H1 (cell line): ENCODE measurements at places on chromosomes 5 and 9. TPM values are rescaled to one million over a fixed set of nuclear protein-coding genes. Genes with fewer than 3 reads are reported as not detected.
A peak's percentile ranks its signal among the peaks of the same experiment; 100 is the strongest.

The ADRB2 gene
- 0.54 and 0.65 TPM in 2 replicates for total RNA-seq

The PCDHGB4 gene
- 7.8 and 9.1 TPM in 2 replicates for total RNA-seq

The FAM78A gene
- 3.1 and 3.5 TPM in 2 replicates for total RNA-seq

The SPARC gene
- 438 and 452 TPM in 2 replicates for total RNA-seq

The ANKRD18A gene
- 4.0 and 13.2 TPM in 2 replicates for total RNA-seq

DNA sequence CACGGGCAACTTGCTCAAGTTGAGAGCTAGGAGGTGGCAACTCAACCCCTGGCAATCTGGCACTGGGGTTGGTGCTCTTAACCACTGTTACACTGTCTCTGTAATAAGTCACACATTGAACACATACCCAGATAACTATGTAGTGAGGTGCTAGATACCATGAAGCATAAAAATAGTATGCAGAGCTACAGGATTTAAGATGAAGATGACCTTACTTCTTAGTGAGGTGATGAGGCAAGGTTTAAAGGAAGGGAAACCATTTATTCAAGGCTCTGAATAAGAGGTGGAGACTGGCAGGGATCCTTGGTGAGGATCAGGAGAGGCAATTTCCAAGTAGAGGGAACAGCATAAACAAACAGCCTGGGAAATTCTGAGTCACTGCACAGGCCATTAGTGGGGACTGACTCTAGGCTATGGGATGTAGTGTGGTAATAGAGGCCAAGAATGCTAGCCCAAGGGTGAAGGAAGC is 67.6 kb upstream of the NR3C1 start:
- DNase-seq, result no peak

DNA sequence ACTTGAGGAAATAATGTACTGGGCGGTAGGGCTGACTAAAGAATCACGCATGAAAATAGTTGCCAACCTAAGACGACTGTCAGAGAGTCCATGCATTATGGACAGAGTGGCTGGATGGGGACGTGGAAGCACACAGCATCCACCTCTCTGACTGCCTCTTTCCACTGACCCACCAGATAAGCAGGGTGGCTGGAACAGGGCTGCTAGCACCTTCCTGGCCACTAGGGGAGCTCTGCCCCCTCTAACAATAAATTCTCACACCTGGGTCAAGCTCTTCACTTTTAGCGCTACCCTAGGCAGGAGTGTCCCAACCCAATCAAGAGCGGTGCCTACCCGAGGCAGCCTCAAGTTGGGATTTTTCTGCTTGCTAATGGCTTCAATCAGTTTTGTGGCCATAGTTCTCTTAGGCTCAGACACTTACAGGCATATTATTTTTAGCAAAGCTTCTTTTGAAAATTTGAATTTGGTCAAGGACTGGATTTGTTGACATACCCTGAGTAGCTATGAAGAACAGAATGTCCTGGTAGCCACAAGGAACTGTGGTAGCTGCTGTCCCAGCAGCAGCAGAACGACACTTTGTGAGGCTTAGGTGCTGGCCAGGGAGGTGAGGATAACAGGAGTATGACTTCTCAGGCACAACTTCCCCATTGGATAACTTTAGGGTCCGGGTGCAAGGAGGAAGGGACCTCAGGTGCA is 6.9 kb upstream of the TPM2 start:
- DNase-seq, result peak; percentile 84

DNA sequence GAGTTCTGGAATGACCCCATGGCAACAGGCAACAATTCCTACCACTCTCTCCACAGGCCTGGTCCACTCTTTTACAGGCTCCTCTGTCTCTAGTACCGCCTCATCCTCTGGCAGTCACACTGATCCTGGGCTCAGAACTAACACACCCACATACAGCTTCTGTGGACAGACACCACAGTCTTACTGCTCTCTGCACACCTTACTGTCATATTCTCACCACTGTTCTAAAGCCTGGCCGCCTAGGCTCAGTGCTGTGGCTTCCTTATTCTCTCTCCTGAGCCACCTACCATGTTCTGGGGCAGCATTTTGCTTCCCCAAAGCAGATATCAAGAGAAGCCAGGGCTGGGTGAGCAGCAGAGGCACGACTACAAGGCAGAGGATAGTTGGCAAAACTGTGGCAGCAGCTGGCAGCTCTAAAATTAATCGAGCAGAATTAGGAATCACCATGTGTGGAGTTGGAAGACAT is 14.8 kb downstream of the REEP5 start:
- DNase-seq, result no peak

GRCh38 chr5:38800515-38800914 is 45.3 kb upstream of the OSMR start:
- no peak for DNase-seq

- DNase-seq, result no peak
Observed at GRCh38 chr5:64629841-64630240, 60.5 kb upstream of the SHISAL2B start.

GRCh38 chr9:106287731-106288130 is 575.2 kb upstream of the ZNF462 start:
- no peak for DNase-seq

GRCh38 chr9:131986576-131986975 is 93.1 kb downstream of the MED27 start:
- DNase-seq, result no peak

GRCh38 chr5:139295346-139296057 is 2.0 kb downstream of the MATR3 start:
- DNase-seq, result no peak

DNA sequence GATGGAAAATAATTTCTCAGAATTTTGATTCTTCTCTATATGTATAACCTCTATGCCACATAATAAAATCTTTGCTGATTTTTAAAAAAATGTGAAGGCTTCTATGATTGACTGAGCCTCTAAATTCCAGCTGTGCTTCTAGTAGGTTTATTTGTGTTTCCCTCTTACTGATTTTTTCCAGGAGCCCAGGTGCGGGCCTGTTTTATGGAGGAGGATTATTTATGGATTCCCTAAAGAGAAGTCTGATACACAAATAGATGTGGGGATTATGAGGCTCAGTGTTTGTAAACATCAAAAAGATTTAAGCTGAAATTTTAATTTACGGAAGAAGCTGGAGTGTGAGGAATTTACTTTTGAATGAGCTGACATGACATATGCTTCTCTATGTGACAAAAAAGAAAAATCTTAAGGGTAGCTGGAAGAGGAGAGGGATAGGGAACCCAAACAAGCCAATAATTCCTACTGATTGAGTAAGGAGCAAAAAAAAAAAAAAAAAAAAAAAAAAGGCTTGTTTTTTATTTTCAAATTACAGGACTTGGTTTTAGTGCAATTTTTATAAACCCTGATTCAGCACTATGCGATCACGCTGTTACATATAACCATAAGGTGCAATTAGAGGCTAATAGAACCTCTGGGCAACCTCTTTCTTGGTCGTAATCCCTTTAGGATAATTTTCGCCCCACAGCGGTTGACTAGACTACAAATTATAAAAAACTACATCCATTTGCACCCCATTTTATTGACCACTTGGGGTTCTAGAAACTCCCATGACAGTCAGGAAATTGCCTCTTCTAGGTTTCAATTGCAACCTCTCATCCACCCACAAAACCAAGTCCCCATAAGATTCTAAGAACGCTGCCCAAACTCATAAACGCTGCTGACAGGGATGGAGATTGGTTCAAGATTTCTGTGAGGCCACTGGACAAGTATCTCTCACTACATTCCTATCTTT is 44.4 kb upstream of the RAI14 start:
- DNase-seq, result no peak

- DNase-seq, result no peak
Observed at GRCh38 chr9:130498918-130499698, 54.3 kb downstream of the ASS1 start.

- no peak for DNase-seq
Observed at GRCh38 chr9:98132806-98133631, 14.0 kb upstream of the TRIM14 start.

DNA sequence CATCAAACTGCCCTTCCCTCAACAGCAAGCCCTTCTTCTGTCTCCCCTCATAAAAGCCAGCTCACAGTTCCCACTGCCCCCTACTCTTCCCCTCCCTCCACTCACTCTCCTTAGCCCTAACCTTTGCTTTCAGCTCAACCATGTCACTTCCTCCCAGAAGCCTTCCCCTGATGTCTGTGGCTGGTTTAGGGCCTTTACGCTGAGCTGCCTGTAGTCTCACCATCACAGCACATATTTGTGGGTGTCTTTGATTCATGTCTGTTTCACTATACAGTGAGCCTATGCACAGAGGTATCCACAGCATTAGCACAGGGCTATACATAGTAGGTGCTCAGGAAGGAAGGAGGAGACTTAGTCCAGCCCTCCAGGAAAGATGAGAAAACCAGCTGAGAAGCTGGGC is 34.7 kb downstream of the C9orf50 start:
- DNase-seq, result no peak

GRCh38 chr5:109247986-109248385 is 161.8 kb downstream of the PJA2 start:
- DNase-seq, result no peak

GRCh38 chr5:141742866-141743851 is 61.1 kb upstream of the ARAP3 start:
- peak; percentile 89 for DNase-seq

GRCh38 chr9:16870596-16871335 is at the start of gene BNC2:
TSS of gene BNC2 (minus strand) at chr9:16870670. CDS start at chr9:16870648, 22 bp downstream.
- peak; percentile 84 for DNase-seq

- peak; percentile 80 for DNase-seq
Observed at GRCh38 chr9:17135295-17136160, 688 bp downstream of the CNTLN start.

GRCh38 chr9:91119679-91120078 is 242.0 kb downstream of the AUH start:
- DNase-seq, result no peak

DNA sequence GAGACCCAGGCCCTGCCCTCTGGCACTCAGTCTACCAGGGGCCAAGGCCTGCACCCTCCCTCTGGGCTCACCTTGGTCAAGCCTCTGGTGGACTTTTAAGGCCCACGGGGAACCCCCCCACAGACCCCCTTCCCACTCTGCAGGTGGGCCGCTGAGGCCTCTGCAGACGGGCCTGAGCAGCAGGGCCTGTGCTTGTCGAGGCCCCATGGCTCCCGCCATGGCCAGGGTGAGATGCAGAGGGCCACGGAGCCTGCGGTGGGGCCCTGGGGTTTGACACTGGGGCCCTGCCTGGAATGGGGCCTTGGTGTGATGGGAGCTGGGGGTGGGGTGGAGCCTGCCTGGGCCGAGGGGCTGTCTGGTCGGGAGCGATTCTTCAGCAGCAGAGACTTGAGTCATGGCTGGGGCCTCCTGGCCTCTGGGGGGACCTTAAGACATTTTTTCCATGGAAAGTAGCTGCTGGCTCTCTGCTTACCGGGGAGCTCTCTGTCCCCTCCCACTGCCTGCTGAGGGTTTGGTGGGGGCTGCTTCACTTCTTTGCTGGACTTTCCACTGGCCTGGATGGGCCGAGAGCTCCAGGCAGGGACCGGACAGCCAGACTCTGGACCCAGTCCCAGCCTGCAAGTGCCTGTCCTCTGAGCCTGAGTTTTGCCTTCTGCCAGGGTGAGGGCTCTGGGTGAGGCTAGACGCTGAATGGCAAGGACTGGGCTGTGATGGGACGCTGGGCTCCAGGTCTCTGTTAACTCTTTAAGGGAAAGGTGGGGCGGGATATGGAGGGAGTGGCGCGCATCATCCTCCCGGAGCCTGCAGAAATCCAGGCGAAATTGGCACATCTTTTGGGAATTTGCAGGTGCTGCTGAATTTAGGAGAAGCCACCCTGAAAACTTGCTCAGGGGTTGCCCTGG is 132.2 kb downstream of the RXRA start:
- DNase-seq, result no peak

DNA sequence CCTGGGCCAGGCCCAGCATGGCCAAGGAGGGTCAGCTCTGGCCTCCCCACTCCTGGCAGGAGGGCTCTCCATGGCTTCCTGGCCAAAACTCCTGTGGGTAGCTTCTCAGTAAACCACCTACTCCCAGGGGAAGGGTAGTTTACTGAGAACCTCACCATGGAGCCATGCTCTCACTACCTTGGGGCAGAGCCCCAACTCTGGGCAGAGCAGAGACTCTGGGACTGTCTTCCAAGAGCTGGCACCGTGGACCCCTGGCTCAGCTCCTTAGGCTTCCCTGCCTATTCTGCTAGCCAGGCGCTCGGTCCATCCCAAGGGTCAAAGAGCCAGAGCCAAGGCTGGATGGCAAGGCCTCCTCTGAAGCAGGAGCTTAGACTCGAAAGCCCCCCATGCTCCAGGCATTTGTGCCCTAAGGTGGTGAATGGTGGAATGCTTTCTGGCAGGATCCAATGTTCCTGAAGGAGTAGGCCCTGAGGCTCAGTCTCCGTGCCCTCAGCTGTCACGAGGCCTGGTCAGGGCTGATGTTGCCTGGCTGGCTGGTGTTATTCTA is 19.6 kb downstream of the TCF7 start:
- DNase-seq, result no peak

DNA sequence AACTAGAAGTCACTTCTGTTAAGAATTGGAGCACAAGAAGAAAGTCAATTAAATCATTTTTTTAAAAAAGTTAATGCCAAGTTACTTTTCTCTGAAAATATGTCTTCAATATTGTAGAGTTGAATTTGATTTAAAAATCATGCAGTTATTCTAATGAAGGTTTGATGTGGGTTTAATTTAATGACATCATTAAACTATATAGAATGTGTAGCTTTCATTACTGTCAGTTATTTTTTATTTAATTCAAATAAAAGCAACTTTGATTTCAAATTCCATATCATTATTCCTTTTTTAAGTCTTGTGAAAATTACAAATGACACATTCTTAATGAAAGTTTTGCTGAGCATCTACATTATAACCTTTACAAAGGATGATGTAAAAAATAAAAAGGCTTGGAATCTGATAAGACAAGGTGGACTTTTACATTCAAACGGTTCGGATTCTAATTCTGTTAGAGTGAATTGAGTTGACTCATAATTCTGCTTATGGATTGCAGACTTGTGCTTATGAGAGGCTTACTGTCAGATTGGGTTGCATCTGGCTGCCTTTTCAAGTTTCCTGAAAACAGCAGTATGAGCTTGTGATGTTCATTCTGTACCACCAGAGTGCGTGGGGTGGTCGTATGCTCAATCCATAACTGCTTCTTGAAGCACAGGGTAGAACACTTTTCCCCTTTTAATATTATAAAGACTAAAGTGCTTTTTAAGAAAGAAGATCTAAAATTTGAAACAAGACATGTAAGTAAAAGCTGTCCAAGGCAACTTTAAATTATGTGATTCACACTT is 253.0 kb upstream of the ARRDC3 start:
- no peak for DNase-seq

DNA sequence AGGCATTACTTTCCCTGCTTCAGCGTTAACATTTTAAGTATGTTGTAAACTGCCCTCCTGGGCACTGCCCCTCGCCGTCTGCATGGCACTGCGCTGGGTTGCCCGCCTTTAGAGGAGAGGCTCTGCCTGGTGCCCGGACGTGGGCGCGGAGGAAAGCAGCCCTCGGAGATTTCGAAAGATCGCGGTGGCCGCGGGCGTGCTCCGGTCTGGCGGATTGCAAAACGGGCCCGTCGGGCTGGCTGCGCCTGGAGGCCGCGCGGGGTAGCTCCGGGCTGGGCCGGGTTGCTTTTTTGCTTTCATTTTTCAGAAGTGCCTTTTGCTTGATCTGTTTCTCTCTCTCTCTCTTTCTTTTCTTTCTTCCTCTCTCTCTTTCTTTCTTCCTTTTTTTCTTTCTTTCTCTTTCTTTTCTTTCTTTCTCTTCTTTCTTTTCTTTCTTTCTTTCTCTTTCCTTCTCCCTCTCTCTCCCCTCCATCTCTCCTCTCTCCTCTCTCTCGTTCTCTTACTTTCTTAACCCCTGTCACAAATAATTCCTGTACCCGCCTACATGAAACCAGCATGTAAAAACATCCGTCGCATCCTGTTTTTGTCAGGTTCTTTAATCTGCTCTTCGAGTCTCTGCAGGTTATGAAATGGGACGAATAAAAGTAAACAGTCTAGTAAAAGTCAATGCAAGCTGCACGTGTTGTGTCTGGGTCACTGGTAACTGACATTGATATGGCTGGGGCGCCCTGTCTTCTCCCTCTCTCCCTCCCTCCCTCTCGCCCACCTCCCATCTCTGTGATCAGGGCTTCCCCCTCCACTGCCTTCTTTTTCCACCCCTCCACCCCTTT is 1.7 kb downstream of the FST start:
- DNase-seq, result peak; percentile 66
